Activated naive CD8-positive, alpha-beta T cell treated with anti-CD3 and anti-CD28 coated beads for 36 hours (primary cell): ENCODE measurements at places on chromosomes 7 and 10.

DNA sequence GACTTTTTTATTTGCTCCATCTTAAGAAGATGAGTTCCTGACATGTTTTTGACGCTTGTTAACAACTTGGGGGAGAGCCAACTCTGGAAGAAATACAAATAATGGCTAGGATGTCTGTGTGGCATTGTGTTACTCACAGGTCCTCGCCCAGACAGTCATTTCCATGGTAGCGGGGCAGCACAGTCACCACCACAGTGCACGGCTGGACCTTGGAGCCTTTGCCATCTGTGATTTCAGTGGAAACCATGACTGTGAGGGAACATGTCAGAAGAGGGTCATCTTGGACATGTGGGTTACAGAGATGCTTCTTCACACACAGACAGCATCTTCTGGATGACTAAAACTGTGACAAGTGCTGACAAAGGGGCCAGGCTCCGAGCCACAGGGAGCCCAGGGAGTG lies 74.5 kb downstream of the PKD1L1 start:
- no peak for DNase-seq

DNA sequence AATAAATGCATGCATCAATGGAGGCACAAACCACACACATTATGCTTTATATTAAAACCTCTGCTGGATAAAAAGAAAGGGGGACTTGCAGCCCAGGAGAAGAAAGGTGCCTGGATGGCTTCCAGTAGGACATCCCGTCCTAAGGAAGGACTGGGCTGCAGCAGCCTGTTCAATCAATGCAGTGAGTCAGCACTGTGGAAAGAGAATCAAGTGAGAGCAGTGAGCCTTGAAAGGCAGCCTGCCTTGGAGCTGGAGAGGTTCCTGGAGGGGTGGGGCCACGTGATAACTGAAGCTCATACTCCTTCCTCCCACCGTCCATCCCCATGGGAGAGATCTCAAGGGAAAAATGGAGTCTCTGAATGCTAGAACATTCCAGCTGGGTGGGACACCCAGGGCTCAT lies 501.2 kb downstream of the ADRA2A start:
- no peak for DNase-seq

DNA sequence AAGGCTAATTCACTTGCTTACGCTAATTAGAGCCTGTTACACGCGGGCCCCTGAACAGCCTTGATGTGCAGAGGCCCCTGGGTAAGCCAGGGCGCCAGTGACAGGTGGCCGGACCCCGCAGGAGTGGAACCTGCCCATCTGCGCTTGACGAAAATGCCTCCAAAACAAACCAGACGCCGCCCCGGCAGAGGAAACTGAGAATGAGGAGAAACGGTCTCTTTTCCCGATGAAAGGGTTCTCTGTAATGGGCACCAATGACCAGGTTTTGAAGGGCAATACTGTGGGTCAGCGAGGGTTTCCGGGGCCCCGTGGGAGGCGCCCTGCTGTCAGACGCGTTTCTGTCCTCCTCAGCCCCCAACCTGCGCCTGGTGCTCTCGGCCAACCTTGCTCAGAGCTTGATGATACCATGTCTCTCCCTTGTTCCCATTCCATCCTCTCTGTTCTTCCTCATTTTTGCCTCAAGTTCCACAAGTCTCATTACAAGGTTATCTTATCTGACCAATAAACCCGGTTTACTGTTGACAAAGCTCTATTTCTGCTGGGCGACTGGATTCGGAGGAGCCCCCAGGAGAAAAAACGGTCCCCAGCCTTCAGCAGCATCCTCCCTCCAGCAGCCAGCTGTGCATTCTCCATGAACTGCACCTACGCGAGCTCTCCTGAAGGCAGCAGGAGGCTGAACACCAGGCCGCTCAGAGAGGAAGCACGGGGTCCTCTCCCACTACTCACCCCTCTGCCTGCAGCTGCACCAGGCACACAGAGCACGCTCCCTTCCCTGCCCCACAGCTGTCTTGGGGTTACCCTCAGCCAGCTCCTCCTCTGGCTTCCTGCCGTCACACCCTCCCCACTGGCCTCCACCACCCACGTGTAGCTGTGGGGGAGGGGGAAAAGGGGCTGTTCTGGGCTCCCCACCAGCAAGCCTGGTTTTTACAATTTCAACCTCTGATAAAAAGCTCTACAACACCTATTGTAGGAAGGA lies 202.0 kb downstream of the MAD1L1 start:
- DNase-seq = peak; percentile 42

GRCh38 chr7:86867163-86867762 lies 192.2 kb downstream of the ELAPOR2 start:
- no peak for DNase-seq

DNA sequence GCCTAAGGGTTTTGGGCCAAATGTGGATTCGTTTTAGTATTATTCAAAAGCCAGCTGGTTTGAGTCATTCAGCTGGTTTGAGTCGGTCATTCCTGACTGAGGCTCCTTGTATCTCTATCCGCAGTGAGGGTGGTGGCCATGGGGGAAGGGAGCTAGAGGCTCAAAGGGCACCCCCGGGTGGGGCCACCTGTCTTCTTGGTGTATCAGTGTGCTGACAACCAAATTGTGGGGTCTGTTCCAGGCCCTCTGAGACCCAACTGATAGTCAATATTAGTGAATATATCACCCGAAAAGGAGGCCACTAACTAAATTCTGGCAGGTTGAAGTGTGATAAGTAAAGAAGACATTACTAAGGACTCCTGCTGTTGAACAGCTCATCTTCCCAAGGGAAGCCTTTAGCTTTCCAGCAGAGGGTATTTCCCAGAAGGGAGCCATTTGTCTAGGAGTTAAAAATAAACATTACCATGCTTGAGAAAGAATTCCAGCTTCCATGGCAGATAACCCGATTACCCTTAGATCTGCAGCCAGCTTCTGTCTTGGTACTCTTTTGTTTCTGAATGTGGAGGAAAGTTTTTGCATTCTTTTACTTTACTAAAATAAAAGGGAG lies 29.9 kb upstream of the DDX50 start:
- DNase-seq = no peak

GRCh38 chr7:18504965-18505364 lies 9.4 kb downstream of the HDAC9 start:
- no peak for DNase-seq

DNA sequence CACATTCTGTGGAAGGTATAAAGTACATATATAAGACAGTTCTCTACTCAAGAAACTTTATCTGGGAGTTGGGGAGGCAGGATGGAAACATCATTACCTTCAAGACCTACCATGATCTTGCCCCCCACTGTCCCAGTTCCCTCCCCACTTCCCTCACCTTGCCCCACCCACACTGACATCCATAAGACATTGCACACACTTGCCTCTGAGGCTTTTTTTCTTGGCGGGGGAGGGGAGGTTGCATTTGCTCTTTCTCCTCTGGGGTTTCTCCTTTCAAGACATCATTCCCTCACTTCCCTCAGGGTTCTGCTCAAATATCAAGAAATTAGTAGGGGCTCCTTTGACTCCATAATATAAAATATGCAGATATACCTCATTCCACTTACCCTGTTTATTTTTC lies 276.0 kb downstream of the ARL4A start:
- DNase-seq = no peak

GRCh38 chr10:93445097-93445960 lies 36.8 kb downstream of the MYOF start:
- no peak for DNase-seq

GRCh38 chr10:102678842-102679289 lies 34.6 kb downstream of the TRIM8 start:
- no peak for DNase-seq

DNA sequence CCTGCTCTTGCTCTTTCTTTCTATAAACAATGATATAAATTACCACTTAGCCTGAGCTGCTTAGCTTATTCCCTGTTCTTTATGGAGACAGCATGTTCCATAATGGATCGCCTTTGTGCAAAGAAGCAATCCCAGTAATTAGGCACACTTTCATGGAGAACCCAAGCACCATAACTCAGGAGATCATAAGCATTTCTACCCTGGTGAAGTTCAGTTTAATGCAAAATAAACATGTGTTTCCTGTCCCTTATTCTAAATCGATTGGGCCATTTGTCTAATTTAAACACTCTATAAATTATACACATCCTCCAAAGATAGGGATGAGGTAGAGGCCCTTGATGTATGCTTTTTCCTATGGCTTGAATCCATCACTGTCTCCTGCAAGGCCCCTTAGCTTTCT lies 75.8 kb upstream of the TMEM72 start:
- DNase-seq = no peak

- DNase-seq = no peak
Observed at GRCh38 chr10:13219685-13220670, 14.2 kb downstream of the UCMA start.

- DNase-seq = peak; percentile 16
Observed at GRCh38 chr7:49852619-49853462, 79.4 kb downstream of the VWC2 start.

DNA sequence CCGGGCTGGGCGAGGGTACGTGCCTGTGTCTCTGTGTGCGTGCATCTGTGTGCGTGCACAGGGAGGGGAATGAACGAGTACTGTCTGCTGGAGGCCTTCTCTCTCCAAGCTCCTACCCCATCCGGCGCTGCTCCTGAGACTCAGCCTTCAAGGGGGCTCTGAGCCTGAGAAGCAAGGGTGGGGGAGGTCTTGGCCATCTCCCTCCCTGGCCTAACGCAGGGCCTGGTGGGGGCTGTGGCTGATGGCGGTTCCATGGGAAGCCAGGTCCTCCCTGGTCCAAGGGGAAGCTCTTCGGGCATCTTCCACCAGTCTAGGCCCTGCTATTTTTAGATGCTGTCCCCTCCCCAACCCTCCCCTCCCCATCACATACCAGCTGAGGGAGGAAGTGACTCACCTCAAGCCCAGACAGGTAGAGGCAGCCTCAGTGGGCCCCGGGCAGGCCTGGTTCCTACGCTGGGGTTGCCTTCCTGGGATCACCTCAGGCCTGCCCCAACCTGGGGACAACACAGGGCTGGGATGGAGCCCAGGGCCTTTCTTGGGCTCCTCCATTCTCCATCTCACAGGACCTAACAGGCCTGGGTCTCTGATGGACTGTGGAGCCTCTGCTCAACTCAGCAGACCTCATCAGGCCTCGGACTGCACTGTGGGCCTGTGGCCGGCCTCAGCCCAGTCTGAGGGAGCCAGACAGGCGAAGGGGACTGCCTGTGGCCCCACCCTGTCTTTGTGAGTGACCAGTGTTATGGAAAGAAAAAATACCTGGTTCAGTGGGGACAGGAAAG lies 32.2 kb downstream of the DNAJB12 start:
- DNase-seq = peak; percentile 63

DNA sequence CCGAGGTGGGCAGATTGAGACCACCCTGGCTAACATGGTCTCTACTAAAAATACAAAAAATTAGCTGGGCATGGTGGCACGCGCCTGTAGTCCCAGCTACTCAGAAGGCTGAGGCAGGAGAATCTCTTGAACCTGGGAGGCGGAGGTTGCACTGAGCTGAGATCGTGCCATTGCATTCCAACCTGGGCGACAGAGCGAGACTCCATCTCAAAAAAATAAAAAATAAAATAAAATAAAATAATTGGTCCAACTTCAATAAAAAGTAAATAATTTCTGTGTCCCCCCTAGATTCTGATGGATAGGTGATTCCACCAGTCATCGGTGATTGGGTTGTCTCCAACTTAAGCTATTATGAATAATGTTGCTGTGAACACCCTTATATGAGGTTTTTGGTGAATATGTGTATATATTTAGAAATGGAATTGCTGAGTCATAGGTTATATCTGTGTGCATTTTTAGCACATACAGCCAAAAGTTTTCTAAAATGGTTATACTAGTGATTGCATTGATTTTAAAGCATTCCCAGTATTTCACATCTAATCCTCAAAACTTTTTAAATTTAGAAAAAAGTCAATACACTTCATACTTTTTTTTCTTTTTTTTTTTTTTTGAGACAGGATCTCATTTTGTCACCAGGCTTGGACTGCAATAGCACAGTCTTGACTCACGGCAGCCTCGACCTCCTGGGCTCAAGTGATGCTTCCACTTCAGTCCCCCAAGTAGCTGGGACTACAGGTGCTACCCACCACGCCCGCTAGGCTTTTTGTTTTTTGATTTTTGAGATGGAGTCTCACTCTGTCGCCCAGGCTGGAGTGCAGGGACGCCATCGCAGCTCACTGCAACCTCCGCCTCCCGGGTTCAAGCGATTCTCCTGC lies 13.7 kb upstream of the SRPK2 start:
- no peak for DNase-seq

DNA sequence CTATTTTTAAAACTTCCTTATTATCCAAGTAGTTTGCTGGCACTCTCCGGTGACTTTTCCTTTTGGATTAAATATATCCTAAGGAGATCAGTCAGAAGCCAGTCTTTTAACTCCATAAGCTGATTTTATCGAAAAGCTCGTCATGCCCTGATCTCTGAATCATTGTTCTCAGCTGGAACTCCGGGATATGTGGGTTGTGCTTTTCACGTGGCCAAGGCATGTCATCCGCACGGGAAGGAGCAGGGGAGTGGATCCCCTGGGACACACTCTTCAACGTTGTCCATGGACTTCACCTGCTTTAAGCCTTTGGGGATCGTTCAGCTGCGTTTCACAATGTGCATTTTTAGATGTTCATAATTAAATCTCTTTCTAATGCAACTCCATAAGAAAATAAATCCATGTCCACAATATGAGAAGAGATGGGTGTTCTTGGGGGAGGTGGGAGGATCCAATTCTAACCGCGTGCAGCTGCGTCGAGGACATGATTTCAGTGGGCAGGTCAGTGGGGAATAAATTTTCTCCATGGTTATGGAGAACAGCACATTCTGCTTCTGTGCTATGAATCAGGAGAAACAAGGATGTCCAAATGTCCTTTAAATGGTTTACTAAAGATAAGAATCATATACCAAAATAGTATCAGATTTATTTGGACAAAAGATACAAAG lies 229.5 kb upstream of the ADARB2 start:
- no peak for DNase-seq

DNA sequence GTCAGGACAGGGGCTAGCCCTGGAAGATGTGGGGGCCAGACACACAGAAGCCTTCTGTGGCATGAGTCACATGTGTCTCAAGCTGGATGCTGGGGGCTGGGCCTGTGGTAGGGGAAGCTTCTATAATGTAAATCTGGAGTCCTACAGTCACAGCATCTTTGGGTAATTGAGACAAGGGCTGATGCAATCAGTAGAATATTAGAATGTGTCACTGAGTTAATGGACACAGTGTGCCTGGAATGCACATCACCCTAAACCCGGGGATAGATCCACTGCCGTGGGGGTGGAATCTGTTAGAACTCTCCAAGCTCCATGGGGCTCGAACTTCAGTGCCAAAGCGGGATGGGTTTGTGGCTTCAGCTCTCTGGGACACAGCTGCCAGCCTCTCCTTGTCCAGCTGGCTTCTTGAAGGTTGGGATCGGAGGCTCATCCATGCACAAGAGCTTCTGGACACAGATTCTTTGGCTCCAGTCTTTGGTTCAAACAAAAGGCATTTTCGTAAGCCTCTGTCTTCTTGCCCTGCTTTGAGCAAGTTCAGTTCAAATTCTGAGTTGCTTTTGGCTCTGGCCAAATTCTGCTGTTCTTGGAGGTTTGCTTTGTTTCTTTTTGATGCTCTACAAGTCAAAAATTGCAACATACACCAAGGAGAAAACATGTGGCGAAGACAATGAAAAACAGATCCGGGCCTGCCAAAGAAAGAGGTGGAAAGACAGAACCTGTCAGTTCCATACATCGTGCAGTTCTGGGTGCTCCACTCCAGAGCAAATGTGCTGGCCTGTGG lies 194.8 kb upstream of the ZNF32 start:
- DNase-seq = no peak

GRCh38 chr7:150357270-150357669 lies 11.4 kb upstream of the REPIN1 start:
- DNase-seq = peak; percentile 62
